ENCODE measurements at places on chromosomes 12 and 14.

- DNase-seq = no peak
Measured at GRCh38 chr12:119412811-119413794, 78.6 kb downstream of the CCDC60 start.

DNA sequence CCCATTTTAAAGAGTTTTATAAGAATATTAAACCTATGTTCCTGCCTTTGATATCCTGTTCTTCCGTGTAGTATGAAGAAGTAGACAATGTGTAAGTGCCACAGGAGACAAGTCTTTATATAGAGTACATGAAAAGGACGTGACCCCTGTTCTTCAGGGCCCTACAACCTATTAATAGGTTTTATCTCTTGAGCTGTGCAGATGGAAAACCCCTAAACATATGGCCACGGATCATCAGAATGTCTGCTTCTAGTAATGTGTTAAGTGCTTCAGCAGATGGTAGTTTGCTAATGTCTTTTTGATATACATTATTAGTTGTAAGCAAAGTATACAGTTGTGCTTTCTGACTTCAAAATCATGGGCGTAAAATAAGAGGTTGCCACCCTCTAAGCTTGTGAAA is 228.5 kb downstream of the PTPRO start:
- no peak for DNase-seq

GRCh38 chr12:101127521-101128219 is 82.4 kb downstream of the SLC5A8 start:
- no peak for DNase-seq

DNA sequence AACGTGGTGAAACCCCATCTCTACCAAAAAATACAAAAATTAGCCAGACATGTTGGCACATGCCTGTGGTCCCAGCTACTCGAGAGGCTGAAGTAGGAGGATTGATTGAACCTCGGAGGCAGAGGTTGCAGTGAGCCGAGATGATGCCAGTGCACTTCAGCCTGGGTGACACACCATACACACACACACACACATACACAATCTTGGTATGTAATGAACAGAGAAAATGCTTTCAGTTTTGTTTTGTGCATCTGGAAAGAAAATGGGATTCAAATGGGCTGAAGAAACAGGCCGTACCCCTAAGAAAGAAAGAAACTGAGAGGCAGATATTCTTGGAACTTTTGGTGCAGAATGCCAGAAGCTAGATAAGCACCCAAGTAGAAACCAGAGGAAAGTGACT is 107.2 kb downstream of the PDE3A start:
- no peak for DNase-seq

DNA sequence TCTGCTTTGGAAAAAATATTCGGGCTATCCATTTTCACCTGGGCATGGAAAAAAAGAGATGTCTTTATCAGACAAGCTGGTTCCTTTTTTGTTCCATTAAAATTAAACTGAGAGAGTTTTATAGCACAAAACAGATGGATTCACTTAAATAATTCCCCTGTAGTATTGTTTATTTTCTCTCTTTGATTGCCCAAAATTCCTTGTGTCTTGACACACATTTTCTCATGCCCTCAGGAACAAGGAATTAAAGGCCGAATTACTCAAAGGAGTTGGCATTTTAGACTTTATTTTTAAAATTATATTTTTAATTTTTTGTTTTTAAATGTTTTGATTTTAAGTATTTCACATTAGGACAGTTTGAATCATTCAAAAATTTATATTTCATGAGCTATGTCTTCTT is 69.6 kb upstream of the SLCO1C1 start:
- DNase-seq = no peak

Data from CD4-positive, alpha-beta T cell treated with Interleukin-4 for 4 hours (primary cell).